ENCODE measurements at places on chromosomes 13 and 19.

DNA sequence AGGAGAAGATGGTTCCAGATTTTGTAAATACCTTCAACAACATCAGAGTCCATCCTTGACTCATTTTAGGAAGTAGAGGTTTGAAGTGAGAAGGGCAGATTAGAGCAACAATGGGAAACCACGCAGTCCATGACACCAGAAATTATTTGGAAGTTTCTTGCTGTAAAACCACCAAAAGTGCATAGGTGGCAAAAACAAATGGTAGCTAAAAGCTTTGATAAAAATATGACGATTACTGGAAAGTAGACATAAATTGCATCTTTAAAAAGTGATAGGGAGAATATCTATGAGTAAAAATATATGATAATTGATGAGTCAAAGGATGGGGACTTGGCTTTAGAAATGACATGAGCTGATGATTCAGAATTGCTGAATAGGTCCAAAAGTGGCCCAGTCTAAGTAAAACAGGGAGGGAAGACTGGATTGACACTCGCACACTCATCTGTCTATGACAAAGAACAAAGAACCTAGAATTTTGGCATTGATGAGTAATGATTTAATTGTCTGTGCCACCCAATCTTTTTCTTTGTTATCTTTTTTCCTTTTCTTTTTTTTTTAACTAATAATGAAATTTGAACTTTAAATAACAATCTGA, 472.2 kb downstream of the MYO16 start:
- DNase-seq, result no peak

GRCh38 chr13:76656056-76656455, 230.1 kb downstream of the KCTD12 start:
- no peak for DNase-seq

- no peak for DNase-seq
Observed at GRCh38 chr13:45447050-45447661, 17.6 kb upstream of the COG3 start.

GRCh38 chr19:42121036-42121621, 11.1 kb downstream of the POU2F2 start:
- DNase-seq, result no peak

GRCh38 chr13:109667056-109667455, 119.3 kb downstream of the IRS2 start:
- no peak for DNase-seq

- DNase-seq, result no peak
Observed at GRCh38 chr19:46478356-46478986, 7.1 kb upstream of the PNMA8A start.

DNA sequence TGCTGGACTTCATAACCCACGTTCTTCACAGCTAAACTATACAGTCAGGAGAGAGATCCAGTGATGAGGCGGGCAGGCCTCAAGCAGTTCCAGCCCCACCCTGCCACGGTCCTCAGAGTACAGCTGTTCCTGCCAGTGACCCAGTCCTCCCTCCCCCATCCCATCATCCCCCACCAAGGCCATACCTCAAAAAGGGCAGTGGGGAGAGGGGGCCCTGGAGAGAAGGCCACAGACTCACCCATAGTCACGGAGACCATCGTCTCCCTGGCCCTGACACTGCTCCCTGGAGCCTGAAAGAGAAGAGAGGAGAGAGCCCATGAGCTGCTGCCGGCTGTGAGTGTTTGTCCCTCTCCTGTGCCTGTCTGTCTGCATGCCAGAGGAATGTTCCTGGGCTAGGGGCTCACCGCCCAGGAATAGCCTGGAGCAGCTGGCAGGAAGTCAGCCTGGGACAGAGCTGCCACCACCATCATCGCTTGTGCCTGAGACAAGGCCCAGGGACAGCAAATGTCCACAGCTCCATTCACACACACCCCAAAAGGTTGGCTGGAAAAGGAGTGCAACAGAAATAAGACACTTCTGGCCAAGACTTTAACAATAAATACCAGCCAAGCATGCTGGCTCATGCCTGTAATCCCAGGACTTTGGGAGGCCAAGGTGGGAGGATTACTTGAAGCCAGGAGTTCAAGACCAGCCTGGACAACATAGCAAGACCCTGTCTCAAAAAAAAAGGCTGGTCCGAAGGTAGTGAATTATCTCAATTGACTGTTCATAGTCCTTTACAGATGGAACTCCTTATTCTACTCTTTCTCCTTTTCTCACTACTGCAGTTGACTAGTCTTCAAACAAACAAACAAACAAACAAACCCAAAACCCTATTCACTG, 6.4 kb downstream of the C19orf47 start:
- no peak for DNase-seq

DNA sequence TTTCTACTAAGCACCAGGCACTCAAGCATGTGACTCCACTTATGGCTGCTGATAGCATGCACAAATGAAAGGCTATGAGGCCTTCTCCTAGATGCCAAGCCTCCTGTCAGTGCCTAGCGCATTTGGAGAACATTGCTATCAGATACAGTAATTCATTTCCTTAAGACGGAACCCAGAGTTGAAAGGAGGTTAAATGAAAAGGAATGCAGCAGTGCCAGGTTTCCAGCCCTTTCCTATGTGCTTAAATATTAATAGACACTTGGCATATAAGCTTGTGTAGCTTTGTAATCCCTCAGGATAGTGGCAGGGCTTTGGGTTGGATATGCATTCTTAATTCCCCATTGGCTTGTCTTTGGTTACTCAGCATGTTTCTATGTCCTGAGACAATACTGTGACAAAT, 140.1 kb upstream of the FRY start:
- DNase-seq, result no peak

- no peak for DNase-seq
Observed at GRCh38 chr19:5943045-5943444, 29.0 kb downstream of the CAPS start.

DNA sequence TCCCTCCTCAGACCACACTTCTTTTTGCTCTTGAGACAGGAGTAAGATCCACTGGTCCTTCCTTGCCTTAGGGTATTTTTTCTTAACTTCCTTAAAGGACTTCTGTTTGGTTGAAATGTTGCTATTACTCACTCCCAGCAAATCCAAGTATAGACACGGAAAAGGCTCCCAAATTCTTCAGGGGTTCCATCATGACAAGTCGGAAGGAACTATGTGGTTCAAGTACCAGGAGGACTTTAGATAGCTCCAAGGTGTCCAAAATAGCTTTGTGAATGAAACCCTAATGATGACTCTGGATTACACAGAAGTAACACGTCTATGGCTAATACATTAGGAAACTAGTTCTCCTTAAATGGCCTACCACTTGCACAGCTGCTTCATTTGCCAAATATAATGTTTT, 238.7 kb downstream of the KCTD12 start:
- DNase-seq, result no peak

DNA sequence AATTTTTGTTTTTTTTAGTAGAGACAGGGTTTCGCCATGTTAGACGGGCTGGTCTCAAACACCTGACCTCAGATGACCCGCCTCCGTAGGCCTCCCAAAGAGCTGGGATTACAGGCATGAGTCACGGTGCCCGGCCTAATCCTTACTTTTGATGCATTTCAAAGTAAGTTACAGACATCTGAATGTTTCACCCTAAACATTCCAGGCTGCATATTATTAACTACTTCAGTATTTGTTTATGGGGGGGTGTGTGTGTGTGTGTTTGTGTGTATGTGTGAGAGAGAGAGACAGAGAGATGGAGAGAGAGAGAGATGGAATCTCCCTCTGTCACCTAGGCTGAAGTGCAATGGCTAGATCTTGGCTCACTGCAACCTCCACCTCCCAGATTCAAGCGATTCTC, 13.1 kb downstream of the SULT2B1 start:
- DNase-seq, result no peak

DNA sequence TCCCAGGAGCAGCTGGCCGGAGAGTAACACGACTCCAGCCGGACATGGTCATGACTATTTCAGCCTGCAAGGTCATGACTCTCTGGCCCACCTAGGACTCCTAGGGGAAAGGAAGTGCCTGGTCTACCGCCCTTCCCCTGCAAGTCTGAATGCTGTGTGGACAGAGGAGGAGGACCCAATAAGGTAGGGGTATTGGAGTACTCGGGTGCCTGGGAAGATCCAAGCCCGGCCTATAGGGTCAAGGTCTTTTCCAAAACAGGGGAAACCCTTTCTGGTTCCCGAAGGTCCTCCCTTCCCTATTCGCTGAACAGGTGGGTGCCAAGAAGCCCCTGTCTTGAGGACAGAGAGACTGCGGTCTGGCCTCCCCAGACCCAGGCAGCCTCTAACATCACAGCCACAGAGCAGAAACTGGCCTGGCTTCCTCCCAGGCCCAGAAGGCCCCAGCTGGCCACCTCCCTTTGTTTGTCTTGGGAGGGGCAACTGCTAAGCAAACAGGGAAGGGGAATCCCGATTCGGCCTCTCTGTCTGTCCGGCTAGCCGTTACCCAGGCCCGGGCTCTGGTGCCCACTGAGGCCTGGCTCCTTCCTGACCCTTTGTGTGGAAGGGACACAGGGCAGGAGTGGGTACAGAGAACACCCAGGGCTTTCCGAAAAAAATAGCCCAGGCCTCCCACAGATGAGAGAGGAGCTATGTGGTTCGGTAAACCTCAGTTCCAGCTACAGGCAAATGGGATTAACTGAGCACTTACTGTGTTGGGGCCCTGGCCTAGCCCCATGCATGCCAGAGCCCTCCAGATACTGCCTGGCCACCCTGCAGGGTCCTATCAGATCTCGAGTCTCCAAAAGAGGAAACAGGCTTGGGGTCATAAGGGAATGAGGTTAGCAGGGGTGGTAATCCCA, 5.2 kb upstream of the GRAMD1A start:
- DNase-seq, result no peak

DNA sequence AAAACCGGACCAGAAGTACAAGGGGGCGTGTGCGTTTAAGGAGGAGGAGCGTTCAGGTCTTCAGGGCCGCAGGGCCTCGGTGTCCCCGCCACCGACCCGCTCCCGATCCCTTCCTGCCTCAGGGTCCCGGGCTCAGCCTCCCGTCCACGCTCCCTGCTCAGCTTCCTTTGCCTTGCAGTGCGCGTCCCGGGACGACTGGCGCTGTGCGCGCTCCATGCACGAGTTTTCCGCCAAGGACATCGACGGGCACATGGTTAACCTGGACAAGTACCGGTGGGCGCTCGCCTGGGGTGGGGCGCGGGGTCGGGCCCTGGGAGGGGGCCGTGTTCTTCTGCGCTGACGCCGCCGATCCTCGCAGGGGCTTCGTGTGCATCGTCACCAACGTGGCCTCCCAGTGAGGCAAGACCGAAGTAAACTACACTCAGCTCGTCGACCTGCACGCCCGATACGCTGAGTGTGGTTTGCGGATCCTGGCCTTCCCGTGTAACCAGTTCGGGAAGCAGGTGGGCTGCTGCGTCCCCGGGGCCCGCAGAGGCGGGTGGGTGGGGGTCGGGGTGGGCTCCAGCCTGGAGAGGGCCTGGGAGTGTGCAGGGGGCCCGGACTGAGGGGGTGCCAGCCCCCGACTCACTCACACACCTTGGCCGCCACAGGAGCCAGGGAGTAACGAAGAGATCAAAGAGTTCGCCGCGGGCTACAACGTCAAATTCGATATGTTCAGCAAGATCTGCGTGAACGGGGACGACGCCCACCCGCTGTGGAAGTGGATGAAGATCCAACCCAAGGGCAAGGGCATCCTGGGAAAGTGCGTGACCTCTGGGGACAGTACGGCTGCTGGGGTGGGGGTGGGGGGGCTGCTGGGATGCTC, 1.4 kb downstream of the GPX4 start:
- peak; percentile 46 for DNase-seq

DNA sequence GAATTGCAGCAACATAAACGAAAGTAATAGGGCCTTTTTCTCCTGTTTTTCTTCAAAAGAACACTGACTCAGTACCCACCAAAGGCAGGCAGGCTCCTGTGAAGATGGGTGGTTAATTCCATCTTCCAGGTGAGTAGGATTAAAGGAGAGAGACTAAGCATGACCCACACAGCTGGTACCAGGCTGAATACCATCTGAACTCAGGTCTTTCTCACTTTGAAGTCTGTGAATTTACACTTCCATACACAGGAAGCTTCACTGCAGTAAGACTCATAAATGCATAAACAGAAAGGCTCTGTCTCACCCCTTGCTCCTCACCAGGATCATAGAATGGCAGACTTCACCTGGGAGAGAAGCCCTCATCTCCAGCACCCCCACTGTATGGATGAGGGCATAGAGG, 194.6 kb downstream of the KLF12 start:
- no peak for DNase-seq

DNA sequence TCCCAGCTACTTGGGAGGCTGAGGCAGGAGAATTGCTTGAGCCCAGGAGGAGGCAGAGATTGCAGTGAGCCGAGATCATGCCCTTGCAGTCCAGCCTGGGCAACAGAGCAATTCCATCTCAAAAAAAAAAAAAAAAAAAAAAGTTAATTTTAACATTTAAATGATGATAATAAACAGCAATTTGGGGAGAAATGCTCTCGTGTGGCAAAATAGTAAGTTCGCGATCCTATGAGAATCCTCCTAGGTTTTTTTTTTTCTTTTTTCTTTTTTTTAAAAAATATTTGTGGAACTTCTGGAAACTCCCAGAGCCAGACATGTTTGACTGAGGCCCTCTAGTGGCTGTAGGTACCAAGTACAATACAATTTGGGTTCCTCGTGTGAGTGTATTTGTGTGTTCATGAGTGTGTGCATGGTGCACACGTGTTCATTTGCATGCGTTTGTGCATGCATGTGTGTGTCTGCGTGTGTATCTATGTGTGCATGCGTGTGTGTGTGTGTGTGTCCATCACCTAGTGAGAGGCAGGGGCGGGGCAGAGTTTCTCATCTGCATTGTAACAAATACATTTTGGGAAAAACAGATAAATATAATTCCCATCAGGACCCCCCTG, 31.2 kb downstream of the TMPRSS9 start:
- peak; percentile 73 for DNase-seq

GRCh38 chr19:41597600-41598041, 21.7 kb downstream of the CEACAM21 start:
- peak; percentile 56 for DNase-seq

DNA sequence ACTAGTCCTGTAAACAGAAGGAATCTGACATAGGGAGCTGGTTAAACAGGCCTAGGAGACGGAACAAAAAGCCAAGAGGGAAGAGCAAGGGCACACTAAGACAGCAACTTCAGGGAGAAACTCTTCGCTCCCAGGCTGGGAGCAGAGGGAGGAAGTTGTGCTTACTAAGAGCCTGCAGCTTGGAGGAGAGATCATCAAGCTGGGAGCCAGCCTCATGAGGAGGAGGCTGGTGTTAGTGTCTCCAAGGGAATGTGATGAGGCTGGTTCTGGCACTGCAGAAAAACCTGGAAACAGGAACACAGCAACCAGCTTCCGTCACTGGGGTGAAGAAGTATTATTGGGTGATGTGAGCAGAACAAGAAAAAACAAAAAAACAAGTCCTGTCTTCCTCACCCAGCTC, 1027.3 kb downstream of the UQCRFS1 start:
- no peak for DNase-seq

GRCh38 chr19:56476651-56477428, at the start of gene ZNF667:
ZNF667 (minus strand) TSS chr19:56477345; CDS start chr19:56462370, 14,975 bp downstream.
- DNase-seq, result peak; percentile 25

DNA sequence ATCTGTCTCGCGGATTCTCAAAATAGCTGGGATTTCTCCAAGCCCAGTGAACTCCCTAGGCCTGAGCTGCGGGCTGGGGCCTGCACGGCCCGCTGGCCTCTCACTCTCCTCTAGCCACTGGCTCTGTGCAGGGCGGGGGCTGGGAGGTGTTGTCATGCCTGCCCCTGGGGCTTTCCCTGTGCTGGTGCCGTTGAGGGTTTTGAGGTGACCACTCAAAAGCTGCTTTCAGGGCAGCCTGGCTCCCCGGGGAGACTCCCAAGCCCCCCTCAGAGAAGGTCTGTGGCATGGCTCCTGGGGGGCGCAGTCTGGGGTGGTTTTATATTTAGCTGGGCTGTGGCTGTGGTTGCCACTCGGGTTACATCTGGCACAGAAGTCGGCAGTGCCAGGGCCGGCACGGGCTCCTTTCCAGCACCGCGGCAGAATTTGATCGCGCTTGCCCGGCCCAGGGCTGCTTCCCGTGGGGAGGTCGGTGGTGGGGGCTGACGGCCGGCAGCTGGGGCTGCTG, 10.0 kb downstream of the NDUFB7 start:
- DNase-seq, result no peak

All from cerebellum (tissue), 4 donors.